Stimulated activated CD8-positive, alpha-beta memory T cell treated with anti-CD3 and anti-CD28 coated beads, Interleukin-4, amount 100 ng/mL, for 1 hour (primary cell): ENCODE measurements at places on chromosomes 12 and 14.

GRCh38 chr12:91226951-91227350 is 44.3 kb upstream of the DCN start:
- no peak for DNase-seq

DNA sequence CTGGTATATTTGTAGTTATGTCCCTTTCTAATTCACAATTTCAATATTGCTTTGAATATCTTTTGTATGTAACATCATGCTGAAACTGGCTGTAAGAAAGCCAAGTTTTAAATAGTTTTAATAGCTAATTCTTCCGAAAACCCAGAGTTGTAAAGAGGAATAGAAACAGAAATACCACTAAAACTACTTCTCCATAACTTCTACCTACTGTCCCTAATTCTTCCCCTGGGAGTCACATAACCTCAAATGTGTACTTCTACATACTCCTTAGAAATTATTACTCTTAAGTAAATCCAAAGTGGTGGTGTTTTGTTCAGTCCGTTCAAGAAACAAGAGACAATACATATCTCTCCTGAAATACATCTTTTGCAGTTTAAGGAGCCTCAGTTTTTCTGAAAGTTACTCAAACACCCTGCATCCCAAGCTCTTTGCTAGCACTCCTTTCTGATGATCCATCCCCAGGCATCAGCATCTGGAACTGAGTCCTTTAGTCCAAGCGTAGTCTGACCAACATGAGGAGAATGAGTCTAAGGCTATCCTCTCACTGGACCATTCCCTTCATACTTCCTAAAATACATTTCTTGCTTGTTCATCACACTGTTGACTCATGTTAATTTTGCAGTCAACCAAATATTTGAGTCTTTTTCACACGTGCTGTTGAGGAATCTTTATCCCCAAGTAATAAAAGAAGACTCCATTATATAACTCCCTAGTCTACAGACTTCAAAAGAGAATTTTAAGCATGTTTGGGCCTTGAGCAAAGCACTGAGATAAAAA is 214.3 kb upstream of the NUDT4 start:
- no peak for DNase-seq

GRCh38 chr14:32009976-32010581 is 67.0 kb upstream of the ARHGAP5 start:
- DNase-seq: no peak

GRCh38 chr14:57244106-57244505 is 24.6 kb downstream of the EXOC5 start:
- no peak for DNase-seq

DNA sequence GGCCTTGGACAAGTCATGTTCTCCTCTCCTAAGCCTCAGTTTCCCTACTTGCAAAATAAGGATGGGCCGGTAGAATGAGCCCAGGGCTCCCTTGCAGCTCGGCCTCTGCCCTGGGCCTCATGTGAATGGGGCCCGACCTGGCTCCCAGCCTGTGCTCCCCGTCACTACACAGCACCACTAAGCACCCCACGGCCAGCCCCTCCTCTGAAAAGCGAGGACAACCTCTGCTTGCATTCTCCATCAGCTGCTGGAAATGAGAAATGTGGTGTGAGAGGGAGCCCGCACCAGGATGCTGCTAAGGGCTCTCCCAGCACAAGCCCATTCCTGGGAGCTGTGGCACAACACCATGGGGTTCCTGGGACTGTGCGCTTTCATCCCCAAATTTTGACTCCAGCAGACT is 10.2 kb downstream of the SLC25A47 start:
- no peak for DNase-seq

GRCh38 chr12:12907552-12907951 is 16.2 kb downstream of the GPRC5A start:
- DNase-seq: no peak

DNA sequence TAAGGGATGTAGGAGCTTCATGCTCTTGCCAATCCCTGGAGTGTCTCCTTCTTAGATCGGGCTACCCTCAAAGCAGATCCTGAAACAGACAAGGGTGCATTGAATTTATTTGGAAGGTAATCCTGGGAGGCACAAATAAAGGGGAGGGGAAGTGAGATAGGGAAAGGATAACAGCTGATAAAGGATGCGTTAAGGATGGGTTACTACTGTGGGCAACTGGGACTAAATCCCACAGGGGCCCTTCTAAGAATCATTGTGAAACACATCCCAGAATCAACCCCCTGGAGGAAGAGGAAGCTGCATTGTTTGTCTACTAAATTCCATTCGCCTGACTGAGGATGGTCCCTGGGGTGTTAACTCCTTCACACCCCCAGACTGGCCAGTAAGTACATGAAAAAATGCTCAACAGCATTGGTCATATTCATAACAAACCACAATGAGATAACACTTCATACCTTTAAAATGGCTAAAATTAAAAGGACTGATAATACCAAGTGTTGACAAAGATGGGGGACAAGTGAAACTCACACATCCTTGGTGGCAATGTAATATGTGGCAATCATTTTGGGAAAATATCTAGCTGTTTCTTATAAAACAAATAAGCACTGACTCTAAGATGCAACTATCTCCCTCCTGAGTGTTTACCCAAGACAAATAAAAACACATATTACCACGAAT is 37.0 kb upstream of the CMKLR1 start:
- no peak for DNase-seq

GRCh38 chr14:94620597-94620996 is 8.4 kb downstream of the SERPINA3 start:
- DNase-seq: no peak

GRCh38 chr14:54348001-54348611 is 48.7 kb upstream of the CDKN3 start:
- no peak for DNase-seq

DNA sequence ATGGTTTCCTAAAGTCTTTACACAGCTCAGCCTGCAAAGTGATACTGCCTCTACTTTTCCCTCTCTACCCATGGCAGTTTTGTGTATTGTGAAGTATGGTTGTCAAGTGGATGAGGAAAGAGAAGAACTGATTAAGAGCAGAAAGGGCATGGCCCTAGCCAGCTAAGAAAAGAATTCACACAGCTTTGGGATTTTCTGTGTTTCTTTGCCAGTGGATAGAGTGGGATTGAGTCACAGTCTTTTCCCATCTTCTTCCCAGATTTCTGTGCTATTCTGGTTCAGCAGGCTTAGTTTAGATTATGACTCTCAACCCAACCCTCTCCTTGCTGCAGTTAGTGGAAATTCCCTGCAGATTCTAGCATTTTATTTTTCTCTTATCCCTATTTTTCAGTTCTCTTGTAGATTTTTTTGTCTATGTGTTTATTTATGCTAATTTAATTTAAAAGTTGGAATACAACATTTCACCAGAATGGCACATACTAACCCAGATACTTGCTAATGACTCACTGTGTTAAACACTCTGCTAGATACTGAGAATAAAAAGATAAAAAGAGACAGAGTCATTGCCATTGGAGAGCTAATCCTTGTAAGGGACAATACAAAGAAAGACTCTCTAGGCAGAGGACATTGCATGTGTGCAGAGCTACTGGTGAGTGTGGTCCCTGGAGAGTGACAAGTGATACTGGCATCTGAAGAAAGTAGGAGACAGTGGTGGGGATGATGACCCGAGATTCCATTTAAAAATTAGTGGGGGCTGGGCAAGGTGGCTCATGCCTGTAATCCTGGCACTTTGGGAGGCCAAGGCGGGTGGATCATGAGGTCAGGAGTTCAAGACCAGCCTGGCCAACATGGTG is 106.3 kb downstream of the ST8SIA1 start:
- no peak for DNase-seq

- no peak for DNase-seq
Observed at GRCh38 chr12:24200010-24200409, 250.5 kb upstream of the SOX5 start.

- no peak for DNase-seq
Observed at GRCh38 chr12:68970951-68971350, 38.0 kb upstream of the CPM start.

GRCh38 chr14:55514819-55515490 is 65.1 kb upstream of the KTN1 start:
- no peak for DNase-seq

- DNase-seq: no peak
Observed at GRCh38 chr12:79897617-79898016, 37.3 kb downstream of the PPP1R12A start.

- DNase-seq: no peak
Observed at GRCh38 chr14:77786148-77786547, 13.8 kb upstream of the ADCK1 start.

- DNase-seq: no peak
Observed at GRCh38 chr14:61125867-61126572, 145.0 kb downstream of the SLC38A6 start.

- no peak for DNase-seq
Observed at GRCh38 chr14:77043177-77043983, 14.9 kb upstream of the IRF2BPL start.

GRCh38 chr14:54929556-54929955 is 26.9 kb upstream of the GCH1 start:
- no peak for DNase-seq

DNA sequence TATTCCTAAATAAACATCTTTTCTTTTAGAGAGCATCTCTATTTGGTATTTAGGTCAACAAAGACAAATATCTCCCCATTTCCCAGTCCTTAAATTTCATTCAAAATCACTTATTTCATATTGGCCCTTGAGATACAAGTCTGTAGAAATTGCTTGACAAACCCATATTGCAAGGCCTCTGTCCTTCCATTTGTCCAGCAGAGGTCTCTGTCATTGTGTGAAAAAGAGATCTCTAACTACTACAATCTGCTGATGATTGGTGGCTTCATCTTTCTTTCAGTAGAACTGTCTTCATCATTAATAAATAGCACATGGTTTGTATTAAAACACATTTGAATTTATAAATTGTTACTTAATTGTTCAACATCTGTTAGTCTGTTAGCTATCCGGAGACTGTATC is 252.6 kb downstream of the ACSS3 start:
- DNase-seq: no peak

DNA sequence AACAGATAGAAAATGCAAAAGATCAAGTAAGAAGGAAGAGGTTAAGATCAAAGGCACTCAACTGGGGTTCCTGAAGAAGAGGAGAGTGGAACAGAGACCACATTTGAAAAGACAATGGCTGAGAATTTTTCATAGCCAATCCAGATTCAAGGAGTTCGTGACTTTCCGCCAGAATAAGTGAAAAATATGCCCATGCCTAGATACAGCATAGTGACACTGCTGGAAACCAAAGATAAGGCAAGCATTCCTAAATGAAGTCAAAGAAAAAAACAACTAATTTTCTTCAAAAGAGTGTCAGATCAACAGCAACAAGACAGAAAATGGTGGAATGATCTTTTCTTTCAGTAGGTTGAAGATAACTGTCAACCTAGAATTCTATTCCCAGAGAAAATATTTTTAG is 47.5 kb downstream of the EGLN3 start:
- no peak for DNase-seq

- no peak for DNase-seq
Observed at GRCh38 chr12:71725011-71725410, 29.7 kb upstream of the RAB21 start.

DNA sequence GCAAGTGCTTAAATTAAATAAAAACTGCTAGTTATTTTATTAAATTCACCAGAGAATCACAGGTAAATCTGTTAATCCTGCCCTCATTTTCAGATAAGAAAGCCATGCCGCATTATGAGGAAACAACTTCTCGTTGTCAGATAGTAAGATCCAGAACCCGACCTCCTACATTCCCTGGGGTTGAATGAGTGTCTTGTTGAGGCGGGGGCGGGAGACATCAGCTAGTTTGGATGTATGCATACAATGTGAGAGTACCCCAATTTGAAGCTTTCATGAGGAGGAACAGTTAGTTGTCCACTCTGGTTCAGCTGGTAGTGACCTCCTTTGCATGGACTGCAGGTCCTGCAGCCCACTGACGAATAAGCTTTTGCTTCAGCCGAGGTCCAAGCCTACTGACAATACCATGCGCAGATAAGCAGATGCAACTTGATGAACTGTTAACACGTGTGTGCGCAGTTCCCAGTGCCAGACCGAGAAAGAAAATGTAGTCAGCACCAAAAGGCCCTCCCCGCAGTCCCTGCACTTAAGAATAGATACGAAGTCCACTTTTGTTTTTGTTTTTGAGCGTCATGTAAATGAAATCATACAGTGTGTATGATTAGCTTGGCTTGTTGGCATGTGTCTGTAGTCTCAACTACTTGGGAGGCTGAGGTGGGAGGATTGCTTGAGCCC is 34.9 kb downstream of the EVL start:
- DNase-seq: no peak

GRCh38 chr12:15862840-15863239 is 19.3 kb upstream of the STRAP start:
- DNase-seq: no peak

GRCh38 chr12:104682790-104683279 is 226.1 kb downstream of the CHST11 start:
- no peak for DNase-seq

- no peak for DNase-seq
Observed at GRCh38 chr14:68510201-68511128, 282.4 kb downstream of the ZFP36L1 start.

DNA sequence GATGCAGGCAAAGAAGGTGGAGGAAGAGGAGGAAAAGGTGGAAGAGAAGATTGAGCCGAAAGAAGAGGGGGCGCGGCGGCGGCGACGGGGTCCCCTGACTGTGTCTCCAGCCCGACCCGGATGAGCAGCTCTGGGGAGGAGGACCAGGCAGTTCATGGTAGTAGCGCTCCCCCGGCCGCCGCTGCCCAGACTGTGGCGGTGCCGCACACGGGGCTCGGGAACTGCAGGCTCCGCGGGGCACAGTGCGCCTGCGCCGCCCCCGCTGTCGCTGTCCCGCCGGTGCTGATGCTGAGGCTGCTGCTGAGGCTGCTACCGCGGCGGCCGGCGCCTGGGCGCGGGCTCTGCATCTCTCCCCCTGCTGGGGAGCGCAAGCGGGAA is at the start of gene KCNH5:
Gene KCNH5, minus strand, starts transcription at position 225 of the 378 bp plus-strand sequence. CDS start 272 bp downstream, outside the sequence.
- no peak for DNase-seq

- no peak for DNase-seq
Observed at GRCh38 chr12:34126239-34126641, 103.9 kb downstream of the ALG10 start.
